ENCODE measurements at places on chromosomes 13 and 19.

DNA sequence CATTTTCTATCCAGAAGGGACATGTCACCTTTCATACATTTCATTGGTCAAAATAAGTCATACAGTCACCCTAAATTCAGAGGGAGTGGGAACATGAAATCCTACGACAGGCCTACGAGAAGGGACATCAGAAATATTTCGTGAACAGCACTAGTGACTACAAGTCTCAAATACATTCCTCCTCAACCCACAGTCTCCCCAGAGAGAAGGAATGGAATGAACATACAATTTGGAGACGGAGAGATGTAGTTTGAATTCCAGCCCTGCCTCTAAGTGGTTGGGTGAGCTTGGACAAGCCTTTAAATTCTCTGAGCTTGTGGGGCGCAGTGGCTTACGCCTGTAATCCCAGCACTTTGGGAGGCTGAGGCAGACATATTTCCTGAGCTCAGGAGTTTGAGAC lies 9.9 kb downstream of the SERTM1 start:
- no peak for ATAC-seq

GRCh38 chr13:23796551-23796950 lies 92.6 kb downstream of the MIPEP start:
- ATAC-seq, result no peak

- ATAC-seq, result no peak
Observed at GRCh38 chr19:35403116-35403760, 32.4 kb downstream of the GPR42 start.

- ATAC-seq, result peak; percentile 86
Observed at GRCh38 chr13:75788481-75788981, 152.4 kb downstream of the LMO7 start.

DNA sequence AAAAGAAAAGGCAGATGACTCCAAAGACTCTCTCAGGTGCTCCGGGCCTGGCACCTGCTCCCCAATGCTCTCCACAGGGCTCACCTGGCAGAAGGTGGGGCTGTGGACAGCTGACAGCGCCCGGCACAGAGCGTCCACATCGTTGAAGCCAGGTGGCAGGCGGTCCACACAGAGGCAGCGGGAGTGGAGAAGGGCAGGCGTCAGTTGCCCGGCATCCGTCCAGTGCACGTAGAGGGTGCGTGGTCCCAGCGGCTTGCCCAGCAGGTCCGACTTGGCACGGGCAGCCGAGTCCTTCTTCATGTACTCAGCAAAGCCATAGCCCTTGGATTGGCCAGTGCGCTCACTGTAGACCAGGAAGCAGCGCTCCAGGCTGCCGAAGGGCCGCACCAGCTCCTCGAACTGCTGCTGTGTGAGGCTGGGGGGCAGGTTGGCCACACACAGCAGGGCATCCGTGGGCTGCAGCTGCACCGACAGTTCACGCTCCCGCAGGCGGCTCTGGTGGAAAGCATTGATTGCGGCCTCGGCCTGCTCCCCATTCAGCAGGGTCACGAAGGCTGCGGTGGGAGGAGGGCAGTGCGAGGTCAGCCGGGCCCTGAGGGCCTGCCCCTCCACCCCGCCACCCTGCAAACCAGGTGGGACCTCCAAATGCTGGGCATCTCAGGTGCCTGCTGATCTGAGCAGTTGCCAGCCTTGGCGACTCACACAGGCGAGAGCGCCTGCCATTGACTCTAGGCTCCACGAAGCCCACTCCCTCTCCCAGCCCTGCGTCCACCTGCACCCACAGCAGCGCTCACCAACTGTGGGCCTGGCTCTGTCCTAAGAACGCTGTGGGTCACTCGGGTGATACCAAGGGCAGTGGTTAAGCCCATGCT lies 4.5 kb downstream of the RAVER1 start:
- no peak for ATAC-seq

- ATAC-seq, result peak; percentile 88
Observed at GRCh38 chr13:74325106-74325505, 190.9 kb upstream of the KLF12 start.

DNA sequence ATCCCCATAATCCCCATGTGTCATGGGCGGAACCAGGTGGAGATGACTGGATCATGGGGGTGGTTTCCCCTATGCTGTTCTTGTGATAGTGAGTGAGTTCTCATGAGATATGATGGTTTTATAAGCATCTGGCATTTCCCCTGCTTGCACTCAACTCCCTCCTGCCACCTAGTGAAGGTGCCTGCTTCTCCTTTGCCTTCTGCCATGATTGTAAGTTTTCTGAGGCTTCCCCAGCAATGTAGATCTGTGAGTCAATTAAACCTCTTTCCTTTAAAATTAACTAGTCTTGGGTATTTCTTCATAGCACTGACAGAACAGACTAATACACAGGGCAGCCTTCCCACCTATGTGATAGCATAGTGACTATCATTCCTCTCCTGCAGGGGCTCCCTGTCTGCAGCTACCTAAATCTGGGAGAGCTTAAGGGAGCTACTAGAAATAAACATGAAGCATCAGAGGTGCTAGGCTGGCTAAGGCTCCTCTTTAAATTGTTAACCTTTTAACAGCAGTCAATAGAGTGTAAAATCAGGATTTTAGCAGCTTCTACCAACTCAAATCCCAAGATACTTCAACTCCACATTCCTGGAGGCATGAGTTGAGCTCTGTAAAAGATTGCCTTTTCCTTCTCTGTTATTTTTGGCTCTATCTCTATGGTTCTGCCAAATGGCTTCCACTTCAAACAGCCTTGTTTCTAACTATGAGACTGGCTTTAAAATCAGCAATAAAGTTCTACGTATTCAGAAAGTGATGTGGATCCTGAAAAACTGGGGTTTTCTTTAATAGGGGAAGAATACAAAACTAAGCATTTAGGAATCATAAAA lies 112.3 kb downstream of the VWA8 start:
- no peak for ATAC-seq

Measured in SK-N-SH treated with all-trans-retinoic acid at 6 μM for 48 hours (cell line).